ENCODE measurements at places on chromosomes 6 and 20. TPM values are rescaled to one million over a fixed set of nuclear protein-coding genes. Genes with fewer than 3 reads are reported as not detected.

OR10C1 gene
- not detected for total RNA-seq

TINAG gene
- total RNA-seq, result not detected

DNA sequence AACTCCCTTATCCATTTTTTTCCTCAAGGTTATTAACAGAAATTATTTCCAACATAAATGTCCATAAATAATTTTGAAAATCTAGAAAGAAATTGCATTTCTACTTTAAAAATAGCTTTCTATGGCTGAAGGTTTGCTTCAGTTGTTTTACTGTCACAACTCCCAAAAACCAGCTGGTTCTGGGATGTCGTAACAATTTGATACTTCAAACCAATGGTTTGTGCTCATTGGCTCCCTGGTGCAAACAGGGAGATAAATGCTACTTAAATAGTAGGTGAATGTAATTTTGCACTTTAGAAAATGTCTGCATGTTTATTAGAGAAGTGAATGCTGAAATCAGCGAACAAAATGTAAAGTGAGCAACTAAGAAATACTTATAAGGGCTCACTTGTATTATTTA, 31.1 kb downstream of the LAMA2 start:
- H3K4me3 ChIP-seq, result no peak overlapping the region
- H3K36me3 ChIP-seq, result no peaks in the 10 kb centered on the region
- H3K27me3 ChIP-seq, result peaks cover 5% of the 10 kb centered on the region

GRCh38 chr6:114521926-114522325, 179.1 kb upstream of the HS3ST5 start:
- H3K36me3 ChIP-seq, result no peaks in the 10 kb centered on the region
- DNase-seq, result no peak
- no peak overlapping the region for H3K4me3 ChIP-seq
- H3K27me3 ChIP-seq, result peaks cover 2% of the 10 kb centered on the region
- no peaks in the 10 kb centered on the region for H3K4me1 ChIP-seq
- H3K27ac ChIP-seq, result no peak overlapping the region

DNA sequence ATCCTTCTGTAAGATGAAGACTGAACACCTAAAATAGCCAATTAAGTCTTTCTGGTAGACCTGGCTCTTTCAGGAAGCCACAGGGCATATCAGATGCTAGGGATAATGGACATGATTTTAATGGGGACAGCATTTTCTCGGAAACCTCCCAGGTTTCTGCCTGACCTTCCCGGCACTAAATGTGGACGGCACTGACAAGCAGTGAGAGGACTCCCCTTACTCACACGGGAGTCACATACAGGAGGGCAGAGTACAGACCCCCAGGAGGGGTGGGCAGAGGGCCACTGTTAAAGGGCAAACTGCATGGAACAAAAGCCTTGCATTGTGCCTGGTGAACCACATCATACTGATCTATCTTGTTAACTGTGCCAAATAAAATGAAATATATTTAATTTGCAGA, 19.9 kb downstream of the PSMG4 start:
- H3K27me3 ChIP-seq, result no peaks in the 10 kb centered on the region
- no peak overlapping the region for H3K4me3 ChIP-seq
- no peaks in the 10 kb centered on the region for H3K36me3 ChIP-seq
- no peak overlapping the region for H3K27ac ChIP-seq
- no peak for DNase-seq
- peaks cover 7% of the 10 kb centered on the region for H3K4me1 ChIP-seq
